ENCODE measurements at places on chromosomes 5 and 9. TPM values are rescaled to one million over a fixed set of nuclear protein-coding genes. Genes with fewer than 3 reads are reported as not detected.

C9orf85 gene
- 10.6 TPM for total RNA-seq

KIF24 gene
- total RNA-seq = 0.70 TPM

FSTL4 gene
- not detected for total RNA-seq

RPP25L gene
- 32.9 TPM for total RNA-seq

UNC13B gene
- 12.5 TPM for total RNA-seq
